Neural crest cell (in vitro differentiated cells): ENCODE measurements at places on chromosomes 3 and 15. TPM values are rescaled to one million over a fixed set of nuclear protein-coding genes. Genes with fewer than 3 reads are reported as not detected.

Gene ZNF770
- total RNA-seq, result 51.0 and 53.8 TPM in 2 replicates

DNA sequence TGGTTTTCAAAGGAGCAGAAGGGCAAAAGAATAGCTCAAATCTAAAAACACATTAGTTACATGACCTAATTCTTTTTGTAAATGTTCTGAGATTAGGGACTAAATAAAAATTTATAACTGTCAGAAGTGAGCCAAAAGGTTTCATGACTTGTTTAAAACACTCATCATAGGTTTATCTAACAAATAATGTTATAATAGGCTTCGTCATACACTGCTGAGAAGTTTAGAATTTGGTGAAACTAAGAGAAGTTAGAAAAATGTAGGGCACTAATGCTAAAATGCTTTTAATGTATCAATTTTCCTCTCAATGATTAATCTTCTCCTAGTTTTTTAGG lies 468.8 kb upstream of the CDIN1 start:
- no peaks in the 10 kb centered on the region for H3K4me1 ChIP-seq
- no peak overlapping the region for H3K27ac ChIP-seq
- no peaks in the 10 kb centered on the region for H3K36me3 ChIP-seq
- DNase-seq, result no peak

DNA sequence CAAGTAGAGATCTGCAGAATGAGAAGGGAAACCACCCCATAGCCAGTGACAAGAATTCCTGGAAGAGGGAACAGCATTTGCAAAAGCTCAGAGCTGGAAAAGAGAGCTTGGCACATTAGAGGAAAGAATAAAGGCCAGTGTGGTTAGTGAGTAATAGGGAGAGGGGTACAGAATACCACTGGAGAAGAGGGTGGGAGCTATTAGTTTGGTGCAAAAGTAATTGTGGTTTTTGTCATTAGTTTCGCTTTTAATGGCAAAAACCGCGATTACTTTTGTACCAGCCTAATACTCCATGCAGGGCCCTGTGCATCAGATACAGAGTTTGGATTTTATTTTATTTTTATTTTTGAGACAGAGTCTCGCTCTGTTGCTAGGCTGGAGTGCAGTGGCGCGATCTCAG lies 9.8 kb downstream of the SLC24A1 start:
- H3K27ac ChIP-seq, result no peak overlapping the region
- no peak for DNase-seq
- H3K36me3 ChIP-seq, result no peaks in the 10 kb centered on the region
- no peak overlapping the region for H3K4me3 ChIP-seq
- no peaks in the 10 kb centered on the region for H3K27me3 ChIP-seq
- no peaks in the 10 kb centered on the region for H3K4me1 ChIP-seq

DNA sequence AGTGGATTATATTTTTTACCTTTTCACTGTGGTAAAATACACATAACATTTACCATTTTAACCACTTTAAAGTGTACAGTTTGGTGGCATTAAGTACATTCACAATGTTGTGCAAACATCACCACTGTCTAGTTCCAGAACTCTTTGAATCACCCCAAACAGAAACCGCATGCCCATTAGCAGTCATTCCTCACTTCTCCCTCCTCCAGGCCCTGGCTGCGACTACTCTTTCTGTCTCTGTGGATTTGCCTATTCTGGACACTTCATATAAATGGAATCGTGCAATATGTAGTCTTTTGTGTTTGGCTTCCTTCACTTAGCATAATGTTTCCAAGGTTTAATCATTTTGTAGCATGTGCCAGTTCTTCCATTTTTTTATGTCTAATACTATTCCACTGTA lies 409.8 kb downstream of the NTRK3 start:
- H3K4me1 ChIP-seq, result no peaks in the 10 kb centered on the region
- no peak for DNase-seq
- H3K27ac ChIP-seq, result no peak overlapping the region
- H3K4me3 ChIP-seq, result no peak overlapping the region

DNA sequence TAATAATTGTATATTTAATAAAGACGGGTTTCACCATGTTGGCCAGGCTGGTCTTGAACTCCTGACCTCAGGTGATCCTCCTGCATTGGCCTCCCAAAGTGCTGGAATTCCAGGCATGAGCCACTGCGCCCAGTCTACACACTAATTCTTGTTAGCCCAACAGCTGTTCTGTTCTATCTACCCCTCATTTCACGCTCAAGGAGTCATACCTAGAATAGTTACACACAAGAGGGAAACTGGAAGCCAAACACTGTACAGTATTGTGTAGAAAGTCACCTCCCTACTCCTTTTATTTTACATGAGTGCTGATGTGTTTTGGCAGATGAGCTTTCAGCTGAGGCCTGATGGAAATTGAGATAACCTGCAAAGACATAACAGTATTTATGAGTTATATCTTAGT lies 13.4 kb upstream of the CTDSPL2 start:
- no peak overlapping the region for H3K27ac ChIP-seq
- H3K4me3 ChIP-seq, result no peak overlapping the region
- H3K27me3 ChIP-seq, result no peaks in the 10 kb centered on the region
- DNase-seq, result no peak
- H3K4me1 ChIP-seq, result no peaks in the 10 kb centered on the region
- H3K36me3 ChIP-seq, result peaks cover 16% of the 10 kb centered on the region

GRCh38 chr3:188827576-188827975 lies 344.2 kb upstream of the TPRG1 start:
- peaks cover 6% of the 10 kb centered on the region for H3K4me1 ChIP-seq
- H3K27ac ChIP-seq, result no peak overlapping the region
- no peak for DNase-seq
- no peak overlapping the region for H3K4me3 ChIP-seq
- no peaks in the 10 kb centered on the region for H3K36me3 ChIP-seq

Gene HCLS1
- total RNA-seq, result 0.45 and 0.54 TPM in 2 replicates

Gene PRR20G
- not detected in 2 replicates for total RNA-seq

DNA sequence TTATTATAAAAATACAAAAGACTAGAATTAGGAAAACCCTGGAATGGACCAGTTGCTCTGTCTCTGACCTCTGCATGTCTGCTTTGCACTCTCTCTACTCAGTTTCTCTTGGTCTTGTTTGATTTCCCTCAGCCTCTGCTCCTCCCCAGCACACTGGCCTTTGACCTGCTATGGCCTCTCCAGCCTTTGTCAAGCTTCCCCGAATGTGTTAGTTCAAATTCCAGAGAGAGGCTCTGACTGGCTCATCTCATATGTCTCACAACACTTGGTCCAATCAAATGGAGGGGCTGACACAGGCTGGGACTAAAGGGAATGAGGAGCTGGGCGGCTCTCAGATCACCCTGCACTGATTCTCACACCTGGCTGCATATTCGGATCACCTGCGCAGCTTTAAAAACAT lies 52.4 kb upstream of the CMTM8 start:
- H3K4me1 ChIP-seq, result peaks cover 11% of the 10 kb centered on the region
- no peak overlapping the region for H3K4me3 ChIP-seq
- no peaks in the 10 kb centered on the region for H3K36me3 ChIP-seq
- DNase-seq, result no peak

Gene GPR156
- total RNA-seq, result 1.4 and 2.4 TPM in 2 replicates

Gene GOLGA8M
- total RNA-seq, result 0.40 and 0.82 TPM in 2 replicates

GRCh38 chr15:101170568-101171350 lies 81.1 kb downstream of the CHSY1 start:
- H3K36me3 ChIP-seq, result peaks cover 25% of the 10 kb centered on the region
- DNase-seq, result no peak

Gene PP2D1
- total RNA-seq, result not detected in 2 replicates

Gene RAB43
- 9.6 and 11.4 TPM in 2 replicates for total RNA-seq

DNA sequence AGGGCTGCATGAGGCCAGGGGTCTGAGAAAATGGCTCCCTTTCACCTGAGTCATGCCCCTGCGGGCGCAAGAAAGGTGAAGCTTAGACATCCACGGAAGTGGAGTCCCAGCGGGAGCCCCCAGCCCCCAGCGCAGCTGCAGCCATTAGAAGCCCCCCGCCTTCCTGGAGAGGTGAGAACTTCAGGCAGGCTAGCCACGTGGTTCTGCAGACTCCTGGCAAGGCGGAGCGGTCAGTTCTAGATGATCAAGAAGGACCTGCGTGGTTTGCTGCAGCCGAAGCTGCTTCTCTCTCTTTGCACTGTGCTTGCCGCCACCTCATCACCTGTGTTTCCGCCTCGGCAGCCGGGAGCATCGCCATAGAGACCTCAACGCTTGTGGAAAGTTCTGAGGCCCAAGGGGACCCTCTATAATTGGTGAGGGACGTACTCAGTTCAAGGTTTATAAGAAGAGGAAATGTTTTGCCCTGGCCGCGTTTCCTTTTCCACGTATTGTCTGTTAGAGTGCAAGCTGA lies 15.8 kb upstream of the KCNMB3 start:
- no peaks in the 10 kb centered on the region for H3K36me3 ChIP-seq
- no peak overlapping the region for H3K4me3 ChIP-seq
- peaks cover 10% of the 10 kb centered on the region for H3K4me1 ChIP-seq
- no peak overlapping the region for H3K27ac ChIP-seq

Gene SMAD3
- total RNA-seq, result 39.5 and 44.8 TPM in 2 replicates

GRCh38 chr3:111237946-111238345 lies 166.3 kb downstream of the NECTIN3 start:
- no peaks in the 10 kb centered on the region for H3K4me1 ChIP-seq
- no peaks in the 10 kb centered on the region for H3K27me3 ChIP-seq
- no peak for DNase-seq
- no peaks in the 10 kb centered on the region for H3K36me3 ChIP-seq
- no peak overlapping the region for H3K4me3 ChIP-seq

Gene PEX5L
- 0.96 and 1.7 TPM in 2 replicates for total RNA-seq

DNA sequence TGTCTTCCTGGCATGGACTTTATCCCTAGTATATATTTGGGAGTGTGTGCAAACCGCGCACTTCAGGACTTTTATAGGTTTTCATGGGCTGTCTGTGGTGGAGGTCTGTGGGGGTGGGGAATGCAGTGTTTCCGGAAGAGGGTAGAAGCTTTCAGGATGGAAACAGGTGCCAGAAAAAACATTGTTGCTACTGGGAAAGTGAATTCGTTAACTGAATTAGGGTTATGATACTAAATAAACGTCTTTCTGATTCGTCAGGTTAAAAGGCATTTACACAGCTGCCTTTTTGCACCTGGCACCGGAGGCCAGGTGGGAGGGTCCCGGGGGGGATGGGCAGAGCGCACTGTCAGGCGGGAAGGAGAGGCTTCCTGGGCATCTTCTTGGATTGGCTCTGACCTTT lies 62.1 kb downstream of the SLCO3A1 start:
- H3K4me3 ChIP-seq, result no peak overlapping the region
- no peaks in the 10 kb centered on the region for H3K36me3 ChIP-seq
- peaks cover 7% of the 10 kb centered on the region for H3K4me1 ChIP-seq
- no peak for DNase-seq
- H3K27me3 ChIP-seq, result peaks cover 2% of the 10 kb centered on the region

Gene LRRC15
- not detected in 2 replicates for total RNA-seq

- peaks cover 6% of the 10 kb centered on the region for H3K4me1 ChIP-seq
- no peak for DNase-seq
- H3K27me3 ChIP-seq, result no peaks in the 10 kb centered on the region
- H3K27ac ChIP-seq, result no peak overlapping the region
Observed at GRCh38 chr3:150022381-150023238, 51.9 kb upstream of the PFN2 start.

DNA sequence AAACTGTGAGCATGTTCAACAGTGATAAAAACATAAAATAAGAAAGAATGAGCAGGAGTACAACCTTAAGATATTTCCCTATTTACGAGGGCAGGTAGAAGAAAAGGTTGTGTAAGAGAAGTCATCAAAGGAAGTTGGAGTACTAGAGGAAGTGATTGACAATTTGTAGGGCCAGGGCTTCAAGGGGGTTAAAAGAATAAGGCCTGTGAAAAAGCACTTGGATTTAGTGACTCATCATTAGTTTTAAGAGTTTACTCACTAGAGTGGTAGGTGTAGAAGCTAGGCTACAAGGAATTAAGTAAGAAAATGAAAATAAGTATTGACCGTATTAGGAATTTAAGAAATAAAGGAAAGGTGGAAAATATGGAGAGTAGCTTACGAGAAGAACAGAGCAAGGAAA lies 23.6 kb downstream of the KCNMB3 start:
- H3K4me3 ChIP-seq, result no peak overlapping the region
- H3K27me3 ChIP-seq, result no peaks in the 10 kb centered on the region
- H3K36me3 ChIP-seq, result peaks cover 18% of the 10 kb centered on the region
- DNase-seq, result no peak

- no peak for DNase-seq
- H3K36me3 ChIP-seq, result no peaks in the 10 kb centered on the region
- H3K27ac ChIP-seq, result no peak overlapping the region
- peaks cover 59% of the 10 kb centered on the region for H3K4me1 ChIP-seq
Observed at GRCh38 chr3:107969525-107969924, 121.3 kb downstream of the CD47 start.

DNA sequence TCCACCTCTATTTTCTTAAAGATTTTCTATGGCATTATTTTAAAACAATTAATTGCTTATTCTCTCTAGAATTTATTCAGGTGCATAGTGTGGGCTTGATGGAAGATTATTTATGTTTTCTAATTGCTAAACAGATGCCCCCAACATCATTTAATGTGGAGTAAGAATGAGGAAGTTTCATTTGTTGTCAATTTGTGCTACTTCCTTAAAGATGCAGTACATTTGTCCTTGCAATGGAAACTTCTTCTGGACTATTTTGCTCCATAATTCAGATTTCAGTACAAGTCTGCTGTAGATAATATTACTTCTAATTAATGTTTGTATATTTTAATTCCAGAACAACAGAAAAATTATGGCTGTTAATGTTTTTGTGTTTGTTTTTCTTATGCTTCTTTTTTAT lies 104.8 kb downstream of the TGFBR2 start:
- no peak for DNase-seq
- H3K4me1 ChIP-seq, result peaks cover 14% of the 10 kb centered on the region
- no peaks in the 10 kb centered on the region for H3K27me3 ChIP-seq
- H3K4me3 ChIP-seq, result no peak overlapping the region
- H3K27ac ChIP-seq, result no peak overlapping the region

GRCh38 chr3:156808025-156808424 lies 18.1 kb upstream of the LEKR1 start:
- DNase-seq, result no peak
- no peak overlapping the region for H3K4me3 ChIP-seq
- H3K36me3 ChIP-seq, result no peaks in the 10 kb centered on the region
- peaks cover 33% of the 10 kb centered on the region for H3K4me1 ChIP-seq
- H3K27me3 ChIP-seq, result no peaks in the 10 kb centered on the region

- no peak overlapping the region for H3K4me3 ChIP-seq
- no peaks in the 10 kb centered on the region for H3K27me3 ChIP-seq
- H3K4me1 ChIP-seq, result no peaks in the 10 kb centered on the region
- no peaks in the 10 kb centered on the region for H3K36me3 ChIP-seq
Observed at GRCh38 chr15:52083603-52084002, 29.0 kb downstream of the BCL2L10 start.

Gene COPS2
- 92.8 and 94.0 TPM in 2 replicates for total RNA-seq

- no peak overlapping the region for H3K4me3 ChIP-seq
- peaks cover 6% of the 10 kb centered on the region for H3K36me3 ChIP-seq
- no peaks in the 10 kb centered on the region for H3K4me1 ChIP-seq
Observed at GRCh38 chr3:144189044-144189443, 217.4 kb downstream of the DIPK2A start.

- no peak overlapping the region for H3K27ac ChIP-seq
- no peaks in the 10 kb centered on the region for H3K27me3 ChIP-seq
- H3K4me3 ChIP-seq, result no peak overlapping the region
- H3K4me1 ChIP-seq, result peaks cover 3% of the 10 kb centered on the region
- no peak for DNase-seq
Observed at GRCh38 chr15:71411538-71412482, 296.5 kb downstream of the THSD4 start.
